ENCODE measurements at places on chromosomes 16 and 17.

GRCh38 chr17:4199818-4200402 lies 56.9 kb downstream of the CYB5D2 start:
- no peak for DNase-seq

GRCh38 chr16:861446-861845 lies 60.9 kb upstream of the GNG13 start:
- DNase-seq = no peak

- no peak for DNase-seq
Observed at GRCh38 chr17:45430006-45430737, 2.5 kb downstream of the ARHGAP27 start.

DNA sequence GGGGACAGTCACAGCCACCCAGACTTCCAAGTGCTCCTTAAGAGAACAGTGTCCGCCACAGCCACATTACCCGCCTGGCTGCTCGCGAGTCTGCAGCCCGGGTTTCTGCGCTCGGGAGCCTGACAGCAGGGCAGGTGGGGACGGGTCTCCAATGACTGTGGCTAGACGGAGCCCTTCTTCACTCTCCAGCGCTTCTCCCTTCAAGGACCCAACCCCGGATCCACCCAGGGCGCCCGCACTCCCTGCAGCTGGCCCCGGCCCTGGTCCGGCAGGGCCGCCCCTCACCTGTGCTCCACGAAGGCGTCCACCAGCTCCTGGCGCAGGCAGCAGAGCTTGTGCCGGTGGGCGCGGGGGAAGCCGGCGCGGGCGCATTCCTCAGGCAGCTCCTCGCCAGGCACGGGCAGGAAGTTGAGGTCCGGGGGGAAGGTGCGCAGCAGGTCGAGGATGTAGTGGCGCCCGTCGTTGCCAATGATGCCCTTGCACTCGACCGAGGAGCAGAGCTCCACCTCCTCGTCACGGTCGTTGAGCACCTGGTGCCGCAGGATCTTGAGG lies 13.9 kb downstream of the CLUH start:
- DNase-seq = no peak

DNA sequence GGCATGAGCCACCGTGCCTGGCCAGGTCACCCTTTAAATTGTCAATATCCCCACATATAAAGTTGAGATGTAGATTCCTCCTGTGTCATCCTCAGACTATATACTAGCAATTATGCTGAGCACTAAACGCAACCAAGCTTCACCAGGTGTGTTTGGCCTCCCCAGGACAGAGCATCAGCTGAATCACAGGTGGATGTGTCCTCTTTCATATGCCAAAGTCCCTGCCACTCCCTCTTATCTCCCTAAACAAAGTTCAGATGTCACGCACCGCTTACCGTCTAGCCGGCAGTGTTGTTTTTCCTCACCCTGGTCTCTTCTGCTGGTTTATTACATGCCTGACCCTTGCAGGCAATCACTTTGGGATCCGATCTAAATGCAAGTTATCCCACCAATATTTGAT lies 43.8 kb upstream of the ARHGAP44 start:
- no peak for DNase-seq

- no peak for DNase-seq
Observed at GRCh38 chr16:88561485-88562359, 8.5 kb upstream of the ZC3H18 start.

- DNase-seq = no peak
Observed at GRCh38 chr16:65576139-65576538, 454.3 kb upstream of the CDH11 start.

DNA sequence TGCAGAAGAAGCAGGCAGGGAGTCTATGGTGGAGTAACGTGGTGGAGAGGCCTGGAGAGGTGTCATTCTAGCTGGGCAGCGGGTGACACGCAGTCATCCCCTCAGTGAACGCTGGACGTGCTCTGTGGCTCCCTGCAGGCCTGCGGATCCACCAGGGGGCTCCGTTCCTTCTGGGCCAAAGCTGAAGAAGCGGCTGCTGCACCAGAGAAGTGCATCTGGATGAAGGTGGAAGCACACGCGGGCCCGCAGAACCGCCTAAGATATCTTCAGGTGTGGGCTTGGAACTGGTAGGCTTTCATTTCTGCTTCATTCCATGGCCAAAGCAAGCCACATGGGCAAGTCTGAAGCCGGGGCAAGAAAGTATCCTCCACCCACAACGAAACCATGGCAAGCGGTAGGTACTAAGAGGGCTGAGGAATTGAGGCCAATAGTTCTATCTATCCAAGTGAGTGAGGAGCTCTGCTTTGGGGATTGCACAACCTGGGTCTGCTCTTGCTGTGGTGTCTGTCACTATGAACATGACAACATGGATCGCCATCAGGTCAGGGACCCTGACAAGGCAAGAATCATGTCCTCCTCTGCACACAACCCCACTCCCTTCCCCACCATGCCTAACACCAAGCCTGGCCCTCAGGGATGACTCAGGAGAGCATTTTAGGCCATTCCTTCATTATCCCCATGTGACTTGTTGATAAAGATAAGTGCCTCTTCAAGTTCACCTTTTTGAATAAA lies 78.9 kb upstream of the FBXO47 start:
- DNase-seq = no peak

GRCh38 chr17:18772471-18772870 lies 8.5 kb upstream of the TVP23B start:
- no peak for DNase-seq
